ENCODE measurements at places on chromosomes 5 and 9.

DNA sequence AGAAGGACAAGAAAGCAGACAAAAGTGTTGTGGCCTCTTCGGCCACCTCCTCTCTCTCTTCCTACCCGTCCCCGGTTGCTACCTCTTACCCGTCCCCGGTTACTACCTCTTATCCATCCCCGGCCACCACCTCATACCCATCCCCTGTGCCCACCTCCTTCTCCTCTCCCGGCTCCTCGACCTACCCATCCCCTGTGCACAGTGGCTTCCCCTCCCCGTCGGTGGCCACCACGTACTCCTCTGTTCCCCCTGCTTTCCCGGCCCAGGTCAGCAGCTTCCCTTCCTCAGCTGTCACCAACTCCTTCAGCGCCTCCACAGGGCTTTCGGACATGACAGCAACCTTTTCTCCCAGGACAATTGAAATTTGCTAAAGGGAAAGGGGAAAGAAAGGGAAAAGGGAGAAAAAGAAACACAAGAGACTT, 2.4 kb downstream of the EGR1 start:
- no peak for DNase-seq

DNA sequence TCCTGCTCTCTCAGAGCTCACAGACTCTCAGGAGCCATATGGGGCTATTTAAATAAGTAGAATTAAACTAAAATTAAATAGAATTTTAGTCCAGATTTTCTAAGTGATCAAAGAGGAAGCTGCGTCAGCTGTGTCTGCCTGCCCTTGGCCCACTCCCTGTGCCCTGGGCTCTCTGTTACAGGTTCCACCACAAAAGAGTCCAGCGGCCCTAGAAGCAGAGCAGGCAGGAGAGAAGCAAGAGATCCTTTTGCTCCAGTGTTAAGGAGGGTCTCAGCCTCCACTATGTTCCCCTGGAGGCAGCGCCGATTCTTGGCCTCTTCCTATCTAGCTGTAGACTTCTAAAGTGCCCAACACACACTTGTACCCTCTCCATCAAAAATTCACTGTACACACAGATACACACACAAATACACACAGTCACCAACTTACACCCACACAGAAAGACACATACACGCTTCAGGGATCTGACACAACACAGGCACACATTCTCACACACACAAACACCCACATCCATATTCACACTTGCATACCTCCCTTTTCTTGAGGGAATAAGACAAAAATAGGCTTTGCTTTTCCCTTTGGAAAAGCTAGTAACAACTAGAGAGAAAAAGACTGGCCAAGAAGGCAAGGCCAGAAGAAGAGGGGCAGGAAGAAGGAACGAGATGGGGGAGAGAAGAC, 5.5 kb upstream of the TNIP1 start:
- DNase-seq: no peak

DNA sequence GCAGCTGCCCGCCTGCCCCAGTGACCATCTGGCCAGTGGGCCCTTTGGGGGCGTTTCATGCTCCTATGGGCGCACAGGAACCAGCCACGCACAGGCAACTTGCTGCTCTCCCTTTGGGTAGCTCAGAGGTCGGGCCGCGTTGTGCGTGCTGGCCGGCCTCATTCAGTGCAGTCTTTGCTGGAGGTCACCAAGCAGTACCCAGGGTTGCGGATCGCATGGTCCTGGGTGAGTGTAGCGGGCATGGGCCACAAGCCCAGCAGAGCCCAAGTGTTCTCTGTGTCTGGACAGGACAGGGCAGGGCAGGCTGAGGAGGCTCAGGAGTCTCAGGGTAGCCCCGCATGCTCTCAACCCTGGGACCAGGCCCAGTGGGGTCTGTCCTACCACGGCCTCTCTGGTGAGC, 9.9 kb upstream of the MRNIP start:
- DNase-seq: no peak

DNA sequence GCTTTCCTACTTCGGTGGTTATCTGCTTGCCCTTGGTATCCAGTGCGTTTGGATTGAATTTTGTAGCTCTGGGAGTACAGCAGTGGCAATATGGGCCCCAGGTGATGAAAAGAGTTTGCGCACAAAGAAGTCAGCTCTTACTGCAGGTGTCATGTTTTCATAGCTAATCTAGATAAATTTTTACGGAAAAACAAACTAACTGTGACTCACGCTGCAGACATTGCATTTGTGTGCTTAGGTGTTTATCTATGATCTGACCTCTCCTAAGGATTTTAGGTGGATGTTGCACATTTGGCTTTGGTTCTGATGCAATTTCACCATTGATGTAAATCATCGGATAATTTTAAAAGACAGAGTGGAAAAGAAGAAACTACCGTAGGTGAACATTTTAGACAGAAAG, 92.1 kb downstream of the VCAN start:
- no peak for DNase-seq

GRCh38 chr5:17801595-17801994, 167.3 kb downstream of the TAF11L14 start:
- DNase-seq: no peak

Measured in GM06990 (cell line).